ENCODE measurements at places on chromosomes 16 and 17.

DNA sequence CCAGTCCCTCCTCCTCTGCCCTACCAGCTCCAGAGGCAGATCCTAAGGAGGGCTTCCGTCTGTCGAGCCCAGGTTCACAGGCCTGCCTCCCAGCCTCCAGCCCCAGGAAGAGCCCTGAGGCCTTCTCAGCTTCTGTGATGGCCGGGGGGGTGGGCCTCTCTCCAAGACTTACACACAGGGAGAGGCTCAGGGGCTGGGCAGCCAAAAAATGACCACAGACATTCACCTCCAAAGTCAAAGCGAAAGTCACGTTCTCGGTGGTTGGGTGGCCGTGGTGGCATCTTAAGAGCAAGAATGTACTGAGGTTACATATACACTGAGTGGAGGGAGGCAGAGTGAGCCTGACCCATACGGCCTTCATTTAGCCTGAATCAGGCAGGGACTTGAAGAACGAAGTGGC lies 119.1 kb downstream of the CCDC182 start:
- DNase-seq, result no peak

GRCh38 chr17:1168533-1169220 lies 11.1 kb downstream of the ABR start:
- DNase-seq, result no peak

GRCh38 chr17:68830313-68830712 lies 124.9 kb downstream of the ABCA8 start:
- DNase-seq, result no peak

DNA sequence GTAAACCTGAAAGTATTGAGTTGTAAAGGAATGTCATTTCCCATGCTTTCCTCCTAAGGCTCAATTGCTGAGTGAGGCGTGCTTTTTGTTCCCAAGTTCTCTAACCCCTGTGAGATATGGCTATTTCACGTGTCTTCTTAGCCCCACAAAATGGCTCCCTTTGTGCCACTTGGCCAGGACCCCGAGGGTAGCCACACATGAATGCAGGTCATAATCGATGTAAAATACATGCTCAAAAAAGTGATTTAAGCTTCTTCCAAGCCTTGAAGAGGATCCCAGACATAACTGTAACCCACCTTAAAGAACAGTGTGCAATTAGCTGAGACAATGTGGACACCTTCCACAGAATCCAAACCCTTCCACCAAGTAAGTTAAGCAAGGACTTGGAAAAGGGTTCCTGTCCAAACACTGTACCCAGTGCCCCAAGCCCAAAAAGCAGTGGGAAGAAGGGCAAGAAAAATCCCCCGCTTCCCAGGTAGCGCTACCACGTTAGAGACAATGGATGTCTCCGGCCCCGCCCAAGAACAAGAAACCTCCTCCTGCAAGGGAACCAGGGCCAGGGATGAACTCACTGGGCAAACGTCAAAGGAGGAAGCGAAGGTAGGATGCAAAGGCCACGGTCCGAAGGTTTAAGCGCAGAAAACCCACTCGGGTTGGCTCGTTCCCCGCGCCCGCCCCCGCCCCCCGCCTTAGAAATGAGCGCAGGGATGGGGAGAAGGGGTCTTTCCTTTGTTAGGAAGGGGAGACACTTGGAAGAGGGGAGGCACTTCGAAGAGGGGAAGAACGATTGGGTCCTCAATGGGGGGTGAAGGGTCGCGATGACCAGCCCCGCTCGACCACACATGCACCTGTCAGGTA lies 1.2 kb downstream of the JPT1 start:
- DNase-seq, result no peak

GRCh38 chr17:83145831-83146230 lies 66.4 kb downstream of the METRNL start:
- DNase-seq, result no peak

DNA sequence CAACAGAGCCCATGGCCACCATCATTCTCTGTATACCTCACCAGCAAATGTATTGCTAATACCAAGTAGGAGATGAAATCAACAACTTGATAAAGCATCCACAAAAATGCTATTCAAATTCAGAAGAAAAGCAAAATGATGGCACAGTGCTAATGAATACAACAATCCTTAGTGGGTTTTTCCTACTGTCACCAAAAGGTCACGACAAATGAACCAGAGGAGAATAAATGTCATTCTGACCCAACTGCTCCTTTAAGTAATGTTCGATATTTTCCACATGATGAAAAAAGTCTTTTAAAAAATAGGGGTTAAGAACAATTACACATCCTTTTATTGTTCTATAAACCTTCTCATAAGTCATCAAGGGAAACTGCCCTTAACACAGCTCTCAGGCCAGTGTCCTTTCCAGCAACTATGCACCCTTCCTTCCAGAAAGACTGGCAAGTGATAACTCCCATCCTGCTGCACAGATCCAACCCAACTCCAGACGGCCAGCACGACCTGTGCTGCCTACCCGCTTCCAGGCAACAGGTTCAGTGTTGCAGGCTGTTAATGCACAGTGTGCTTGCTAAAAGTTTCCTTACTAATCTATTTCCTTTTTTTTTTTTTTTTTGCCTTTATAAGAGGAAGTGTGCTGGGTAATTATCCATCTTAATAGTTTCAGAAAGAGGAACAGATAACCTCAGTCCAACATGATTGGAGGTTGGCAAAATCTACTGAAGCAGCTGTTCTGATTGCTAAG lies 15.4 kb downstream of the FBXO31 start:
- no peak for DNase-seq

DNA sequence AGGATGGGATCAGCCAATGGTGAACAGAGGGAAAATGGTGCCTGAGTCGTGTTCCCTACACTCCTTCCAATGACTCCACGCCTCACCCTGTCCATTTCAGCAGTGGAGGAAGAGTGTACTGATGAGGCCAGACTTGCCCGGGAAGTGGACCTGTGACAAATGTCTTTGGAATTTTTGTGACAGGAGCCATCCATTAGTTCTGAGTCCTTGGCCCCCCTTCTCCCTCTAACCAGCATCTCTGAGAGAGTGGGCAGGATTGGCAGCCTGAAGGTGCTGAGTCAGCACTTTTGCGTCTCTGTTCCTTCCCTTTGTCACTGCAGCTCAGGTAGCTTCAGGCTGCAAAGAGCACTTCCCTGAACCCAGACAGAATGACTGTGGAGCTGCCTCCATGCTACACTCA lies 30.8 kb downstream of the BEAN1 start:
- no peak for DNase-seq

- no peak for DNase-seq
Measured at GRCh38 chr17:49549691-49550678, 25.7 kb upstream of the NXPH3 start.

GRCh38 chr17:77382966-77383612 lies 242.3 kb downstream of the SEC14L1 start:
- no peak for DNase-seq

GRCh38 chr17:8709006-8709405 lies 35.6 kb downstream of the CCDC42 start:
- DNase-seq, result no peak

GRCh38 chr16:80586476-80586875 lies 45.7 kb downstream of the DYNLRB2 start:
- no peak for DNase-seq

DNA sequence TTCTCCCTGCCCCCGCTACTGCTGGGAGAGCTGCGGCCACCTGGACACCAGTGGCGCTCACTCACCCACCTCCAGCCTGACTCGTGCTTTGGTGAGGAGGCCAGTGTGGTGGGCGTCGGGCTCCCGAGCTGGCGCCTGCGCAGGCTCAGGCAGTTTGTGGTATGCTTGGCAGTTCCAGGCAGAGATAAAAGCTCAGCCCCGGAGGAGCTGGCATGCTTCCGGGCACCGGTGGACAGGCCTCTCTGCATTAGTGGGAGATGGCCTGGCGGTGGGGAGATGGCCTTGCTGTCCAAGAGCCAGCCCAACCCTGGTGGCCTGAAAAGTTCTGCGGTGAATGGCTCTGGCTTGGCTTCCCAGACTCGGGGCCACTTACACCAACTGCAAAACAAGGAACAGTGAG lies 4.1 kb downstream of the ADGRG1 start:
- DNase-seq, result no peak

- DNase-seq, result no peak
Measured at GRCh38 chr17:36503456-36504155, 17.1 kb downstream of the ZNHIT3 start.

GRCh38 chr17:9802294-9802693 lies 10.9 kb upstream of the DHRS7C start:
- DNase-seq, result no peak

- DNase-seq, result no peak
Measured at GRCh38 chr17:31544186-31544585, 152.7 kb downstream of the RAB11FIP4 start.

- DNase-seq, result no peak
Measured at GRCh38 chr17:57569853-57570252, 175.2 kb downstream of the CCDC182 start.

DNA sequence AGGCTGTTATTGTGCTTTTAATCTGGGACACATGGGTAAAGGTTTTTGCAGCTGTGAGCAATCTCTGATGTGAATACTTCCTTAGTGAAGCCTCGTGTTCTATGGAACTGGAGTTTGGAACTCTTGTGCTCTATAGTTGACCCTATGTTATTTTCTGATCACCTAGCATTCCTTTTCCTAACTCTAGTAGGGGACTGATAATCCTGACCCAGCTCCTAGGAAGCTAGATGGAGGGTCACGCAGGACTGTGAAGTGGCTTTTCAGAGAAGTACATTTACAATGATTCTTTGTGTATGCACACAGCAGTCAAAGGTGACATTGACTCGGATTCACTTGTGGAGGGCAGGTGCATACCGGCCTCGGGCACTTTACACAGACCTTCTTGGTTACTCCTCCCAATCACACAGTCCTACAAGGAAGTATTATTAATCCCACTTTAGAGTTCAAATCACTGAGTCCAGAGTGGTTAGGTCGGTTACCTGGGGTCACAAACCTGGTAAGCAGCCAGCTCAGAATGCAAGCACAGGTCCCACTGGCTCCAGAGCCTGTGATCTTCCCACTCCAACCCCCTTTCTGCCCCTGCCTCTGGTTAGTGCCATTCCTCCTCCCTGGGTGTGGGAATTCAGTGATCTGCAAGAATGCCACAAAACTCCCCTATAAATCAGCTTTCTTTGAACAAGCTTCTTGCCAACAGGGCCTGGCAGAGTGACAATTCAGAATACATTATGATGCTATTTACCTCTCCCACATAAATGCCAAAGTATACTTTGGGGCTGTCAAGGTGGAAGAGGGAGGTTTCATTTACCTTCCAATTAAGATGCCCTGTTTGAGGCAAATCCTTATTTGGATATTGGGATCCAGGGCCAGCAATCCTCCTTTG lies 7.1 kb downstream of the CHD9NB start:
- no peak for DNase-seq

DNA sequence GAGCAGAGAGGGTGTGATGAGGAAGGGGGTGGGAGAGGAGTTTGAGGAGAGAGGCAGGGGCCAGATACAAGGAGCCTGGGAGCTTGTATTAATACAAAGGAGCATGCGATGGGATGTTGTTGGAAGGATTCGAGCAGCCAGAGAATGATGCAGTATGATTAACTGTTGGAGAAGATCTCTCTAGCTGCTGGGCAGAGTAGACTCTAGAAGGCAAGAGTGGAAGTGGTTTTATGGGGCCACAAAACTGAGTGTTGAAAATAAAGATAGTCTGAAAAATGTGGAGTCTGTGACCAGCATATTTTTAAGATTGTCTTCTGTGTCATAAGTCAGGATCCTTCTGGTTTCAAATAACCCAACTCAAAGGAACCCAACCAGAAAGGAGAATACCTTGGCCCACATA lies 98.3 kb downstream of the MSI2 start:
- no peak for DNase-seq

DNA sequence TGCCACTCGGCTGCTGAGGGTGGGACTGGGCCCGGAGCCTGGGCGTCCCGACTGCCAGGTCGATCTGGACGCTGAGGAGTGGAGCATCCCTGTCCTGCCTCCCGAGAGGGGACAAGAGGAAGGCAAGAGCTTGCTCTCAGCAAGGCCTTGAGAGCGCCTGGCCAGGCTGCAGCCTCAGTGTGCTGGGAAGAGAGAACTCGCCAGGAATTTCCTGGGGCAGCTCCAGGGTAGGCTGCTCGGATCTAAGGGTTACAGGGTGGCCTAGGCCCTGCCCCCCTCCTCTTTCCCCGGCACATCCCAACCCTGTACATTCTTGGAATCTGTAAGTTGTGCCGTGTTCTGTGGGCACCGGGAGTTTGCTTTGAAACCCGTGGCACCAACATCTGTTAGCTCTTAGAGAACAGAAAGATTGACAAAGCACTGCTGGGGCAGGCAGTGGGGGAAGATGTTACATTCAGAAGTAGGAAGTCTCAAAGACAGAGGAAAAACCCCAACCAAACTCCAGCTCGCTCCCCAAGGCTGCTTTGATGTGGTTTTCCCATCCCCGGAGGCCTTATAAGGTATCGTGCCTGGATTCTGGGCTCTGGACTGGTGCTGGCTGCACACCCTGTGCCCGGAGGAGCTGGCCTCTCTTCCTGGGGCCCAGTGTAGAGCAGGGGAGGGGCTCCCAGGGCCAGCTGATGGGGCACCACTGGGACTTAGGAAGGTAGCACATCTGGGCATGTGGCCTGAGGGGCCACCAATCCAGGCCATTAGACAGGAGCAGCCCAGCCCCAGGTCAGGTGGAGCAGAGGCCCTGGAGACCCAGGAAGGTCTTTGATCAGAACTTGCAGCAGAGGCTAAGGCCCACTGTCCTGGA lies 55.2 kb downstream of the NKD1 start:
- peak; percentile 18 for DNase-seq

DNA sequence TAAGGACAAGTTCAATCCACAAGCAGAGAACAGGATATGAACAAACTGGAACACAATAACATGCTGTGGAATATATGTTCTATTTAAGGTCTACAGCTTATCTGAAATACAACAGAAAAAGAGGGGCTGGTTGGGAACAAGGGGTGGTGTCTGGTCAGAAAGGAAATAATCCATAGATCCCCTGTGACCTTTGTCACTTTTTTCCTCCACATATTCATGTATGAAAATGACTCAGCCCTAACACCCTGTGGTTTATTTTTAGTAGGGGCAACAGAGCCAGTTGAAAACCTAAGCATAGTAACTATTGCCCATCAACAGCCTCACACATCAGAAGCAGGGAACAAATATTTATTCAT lies 12.3 kb upstream of the SPAG9 start:
- no peak for DNase-seq

- no peak for DNase-seq
Measured at GRCh38 chr16:69768666-69769065, 6.5 kb downstream of the WWP2 start.

DNA sequence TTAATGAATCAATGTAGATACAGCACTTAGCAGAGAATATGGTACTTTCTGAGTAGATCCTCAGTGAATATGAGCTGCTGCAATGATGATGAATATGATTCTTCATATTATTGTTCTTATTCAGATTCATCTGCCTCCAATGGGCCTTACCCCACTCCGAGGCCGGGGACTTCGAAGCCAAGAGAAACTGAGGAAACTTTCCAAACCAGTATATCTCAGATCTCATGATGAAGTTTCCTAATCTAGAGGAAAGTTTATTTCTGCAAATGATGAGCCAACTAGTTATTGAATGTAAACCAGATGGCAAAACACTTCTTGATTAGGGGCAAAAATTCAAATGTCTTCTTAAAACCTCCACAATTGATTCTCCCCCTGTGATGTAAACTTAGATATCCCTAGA lies 23.3 kb downstream of the LYRM1 start:
- no peak for DNase-seq

DNA sequence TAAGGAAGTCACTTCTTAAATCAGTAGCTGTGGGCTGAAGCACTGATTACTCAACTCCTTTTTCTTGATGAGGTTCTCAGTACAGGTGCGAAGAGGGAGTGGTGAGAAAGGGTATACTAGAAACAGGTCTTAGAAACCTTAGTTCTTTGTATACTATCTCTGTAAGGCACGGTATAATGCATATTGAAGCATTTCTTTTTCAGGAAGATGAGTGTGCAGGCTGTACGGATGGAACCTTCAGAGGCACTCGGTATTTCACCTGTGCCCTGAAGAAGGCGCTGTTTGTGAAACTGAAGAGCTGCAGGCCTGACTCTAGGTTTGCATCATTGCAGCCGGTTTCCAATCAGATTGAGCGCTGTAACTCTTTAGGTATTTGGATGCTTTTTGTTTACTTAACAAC lies 39.2 kb downstream of the CYLD start:
- DNase-seq, result no peak
